Sigmoid colon (tissue), 7 donors: ENCODE measurements at places on chromosomes 6 and 20. TPM values are rescaled to one million over a fixed set of nuclear protein-coding genes. Genes with fewer than 3 reads are reported as not detected.

DNA sequence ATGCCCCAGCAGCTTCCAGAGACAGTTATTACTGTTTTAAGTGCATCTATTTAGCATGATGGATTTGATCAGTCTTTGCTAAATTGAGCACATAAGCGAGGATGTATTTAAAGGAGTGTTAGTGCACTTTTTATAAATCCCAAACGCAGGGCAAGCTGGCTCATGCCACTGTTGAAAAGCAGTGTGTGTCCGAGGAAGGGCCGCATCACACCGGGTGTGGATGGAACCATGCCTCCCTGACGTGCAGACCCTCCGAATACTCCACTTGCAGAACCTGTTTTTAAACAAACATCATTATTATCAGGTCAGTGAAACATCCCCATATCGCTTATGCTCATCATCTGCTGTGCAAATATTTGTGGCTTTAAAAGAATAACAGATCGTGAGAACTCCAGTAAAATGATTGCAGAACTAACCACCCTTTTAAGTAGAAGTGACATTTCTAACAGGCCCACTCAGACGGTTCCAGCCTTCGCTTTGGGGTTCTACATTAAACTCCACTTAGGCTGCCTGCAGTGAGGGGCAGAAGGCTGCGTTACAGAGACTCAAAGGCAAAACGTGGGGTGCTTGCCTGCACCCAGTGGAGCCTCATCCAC is 190.1 kb downstream of the CDH4 start:
- DNase-seq, result no peak

- no peak for DNase-seq
Observed at GRCh38 chr6:3489027-3489757, 32.3 kb upstream of the SLC22A23 start.

GRCh38 chr20:13442986-13443385 is 195.7 kb downstream of the TASP1 start:
- DNase-seq, result no peak

PNLDC1 gene
- total RNA-seq, result not detected

FRK gene
- 0.27 TPM for total RNA-seq

- no peak for DNase-seq
Observed at GRCh38 chr20:10758446-10758845, 84.6 kb upstream of the JAG1 start.

- no peak for DNase-seq
Observed at GRCh38 chr6:111763381-111763780, 109.9 kb downstream of the FYN start.

DNA sequence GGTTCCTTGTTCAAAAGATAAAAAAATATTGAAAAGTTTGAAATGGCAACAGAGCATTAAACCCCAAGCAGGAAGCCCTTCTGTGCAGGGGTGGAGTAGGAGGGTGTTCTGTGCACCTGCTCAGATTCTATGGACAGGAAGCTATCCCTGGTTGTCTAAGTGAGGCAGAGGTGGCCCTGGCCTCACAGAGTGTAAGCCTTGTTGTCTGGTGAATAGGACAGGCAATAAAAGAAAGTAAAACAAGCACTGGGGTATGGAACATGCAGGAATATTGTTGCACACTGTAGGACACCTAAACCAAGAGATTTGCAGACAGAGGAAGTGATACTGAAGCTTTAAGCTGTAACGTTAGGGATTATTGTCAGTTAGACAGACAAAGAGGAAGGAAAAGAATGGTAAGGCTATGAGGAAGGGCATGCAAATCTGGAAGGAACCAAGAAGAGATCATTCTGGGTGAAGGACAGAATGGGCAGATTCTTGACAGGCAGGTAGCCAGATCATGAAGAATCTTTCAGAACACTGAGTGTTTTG is 66.8 kb downstream of the TBC1D7 start:
- DNase-seq, result no peak

DNA sequence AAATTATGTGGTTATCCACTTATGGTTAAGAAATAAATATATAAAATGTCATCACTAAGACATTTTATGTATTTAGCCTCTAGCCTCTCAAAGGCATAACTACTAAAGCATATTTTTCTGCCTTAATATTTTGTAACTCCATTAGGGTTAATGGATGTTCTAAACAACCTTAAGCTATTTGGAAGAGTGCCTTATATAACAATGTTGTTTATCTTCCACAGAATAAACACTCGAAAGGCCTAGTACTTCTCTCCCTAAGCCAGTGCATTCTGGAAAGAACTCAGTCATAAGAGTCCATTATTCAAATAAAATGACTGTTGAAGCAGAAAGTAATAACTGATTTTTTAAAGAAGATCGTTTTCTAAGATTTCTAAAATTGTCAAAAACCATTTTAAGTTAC is 15.0 kb upstream of the PRIM2 start:
- DNase-seq, result no peak

- DNase-seq, result no peak
Observed at GRCh38 chr6:2792330-2793110, 27.3 kb downstream of the WRNIP1 start.

- DNase-seq, result no peak
Observed at GRCh38 chr6:28811873-28812272, 111.9 kb downstream of the TRIM27 start.

DAAM2 gene
- total RNA-seq, result 53.2 TPM

- DNase-seq, result no peak
Observed at GRCh38 chr6:136593748-136594490, 43.7 kb upstream of the MAP7 start.

SIRPG gene
- 0.27 TPM for total RNA-seq

OPRM1 gene
- 0.41 TPM for total RNA-seq
